ENCODE measurements at places on chromosomes 2 and 18. TPM values are rescaled to one million over a fixed set of nuclear protein-coding genes. Genes with fewer than 3 reads are reported as not detected.

- no peaks in the 10 kb centered on the region for H3K36me3 ChIP-seq
- no peak for DNase-seq
- H3K27me3 ChIP-seq = no peaks in the 10 kb centered on the region
- peaks cover 12% of the 10 kb centered on the region for H3K4me1 ChIP-seq
These were observed 181.5 kb upstream of the ZFP36L2 start for GRCh38 chr2:43407935-43408334.

GRCh38 chr2:15869871-15870270 is 70.5 kb upstream of the MYCN start:
- H3K4me3 ChIP-seq = no peak overlapping the region
- no peaks in the 10 kb centered on the region for H3K4me1 ChIP-seq
- no peak for DNase-seq
- no peak overlapping the region for H3K27ac ChIP-seq
- peaks cover 13% of the 10 kb centered on the region for H3K27me3 ChIP-seq

GRCh38 chr2:24021122-24021998 is 11.5 kb downstream of the MFSD2B start:
- H3K27me3 ChIP-seq = no peaks in the 10 kb centered on the region
- no peaks in the 10 kb centered on the region for H3K36me3 ChIP-seq
- no peak overlapping the region for H3K27ac ChIP-seq
- no peak overlapping the region for H3K4me3 ChIP-seq

DNA sequence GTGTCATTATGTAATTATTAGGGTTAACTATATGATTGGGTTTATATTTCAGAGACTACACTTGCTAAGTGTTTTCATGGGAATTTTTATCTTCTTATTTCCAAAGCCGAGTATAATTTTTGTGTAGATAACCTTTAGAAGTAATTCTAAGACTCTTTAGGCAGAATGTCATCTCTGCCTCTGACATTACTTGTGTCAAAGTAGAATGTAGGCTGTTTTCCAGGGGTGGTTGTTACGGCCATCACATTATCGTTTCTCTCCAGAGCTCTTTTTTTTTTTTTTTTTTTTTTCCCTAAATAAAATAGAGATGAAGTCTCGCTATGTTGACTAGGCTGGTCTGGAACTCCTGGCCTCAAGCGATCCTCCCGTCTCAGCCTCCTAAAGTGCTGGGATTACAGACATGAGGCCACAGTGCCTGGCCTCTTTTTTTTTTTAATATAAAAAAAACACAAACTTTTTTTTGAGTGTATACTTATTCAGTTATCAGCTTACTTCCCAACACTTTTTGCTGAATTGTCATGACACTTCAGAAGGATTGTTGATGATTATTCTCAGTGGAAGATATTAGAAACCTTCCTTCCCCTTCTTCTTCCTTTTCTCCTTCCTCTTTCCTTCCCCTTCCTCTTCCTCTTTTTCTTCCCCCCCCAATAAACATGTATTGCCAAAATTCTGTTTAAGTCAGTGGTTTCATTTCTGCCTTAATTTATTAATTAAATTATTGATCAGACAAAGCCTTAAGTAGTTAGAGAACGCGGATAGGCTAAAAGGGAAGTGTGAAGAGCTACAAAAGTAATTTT is 2.3 kb downstream of the PIKFYVE start:
- peak overlapping the region; percentile 94 for H3K4me3 ChIP-seq
- no peak overlapping the region for H3K27ac ChIP-seq
- H3K36me3 ChIP-seq = peaks cover 7% of the 10 kb centered on the region
- H3K27me3 ChIP-seq = no peaks in the 10 kb centered on the region

DNA sequence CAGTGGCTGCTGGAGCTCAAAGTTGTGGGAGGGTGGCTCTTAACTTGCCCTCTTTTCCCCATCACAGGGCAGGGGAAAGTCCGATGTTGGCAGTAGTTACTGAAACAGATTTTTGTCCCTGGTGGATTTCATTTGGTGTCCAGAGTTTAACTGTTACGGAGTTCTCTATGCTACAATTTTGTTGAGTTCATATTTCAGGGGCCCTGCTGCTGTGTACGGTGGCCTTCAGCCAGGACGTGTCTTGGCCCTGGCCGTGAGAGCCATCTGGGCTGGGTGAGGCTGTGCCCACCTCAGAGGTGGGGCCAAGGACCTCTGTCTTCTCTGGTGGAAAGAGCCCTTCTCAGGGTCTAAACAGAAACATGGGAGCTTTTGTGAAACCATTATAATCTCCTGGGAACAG is 67.4 kb downstream of the SH3YL1 start:
- H3K27me3 ChIP-seq = no peaks in the 10 kb centered on the region
- DNase-seq = no peak
- H3K36me3 ChIP-seq = no peaks in the 10 kb centered on the region
- no peak overlapping the region for H3K27ac ChIP-seq

DNA sequence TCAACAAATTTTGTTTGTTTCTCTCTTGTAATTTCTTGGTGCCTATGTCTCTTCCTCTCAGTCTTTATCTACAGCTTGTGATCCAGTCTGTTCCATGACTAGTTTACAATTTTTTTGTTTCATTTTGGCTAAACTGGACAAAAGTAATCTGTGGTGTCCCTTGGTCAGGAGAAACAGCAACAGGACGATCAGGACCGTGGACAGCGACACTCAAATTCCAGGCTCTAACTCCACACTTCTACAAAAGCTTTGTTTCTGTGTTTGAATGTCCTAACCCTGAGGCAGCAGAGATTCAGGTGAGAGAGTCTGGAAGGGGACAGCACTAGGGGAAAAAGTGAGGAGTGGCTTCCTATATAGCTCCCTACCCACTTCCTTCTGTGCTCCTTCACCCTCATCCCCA is 593.3 kb upstream of the FANCL start:
- H3K36me3 ChIP-seq = peaks cover 7% of the 10 kb centered on the region
- no peak for DNase-seq
- H3K4me3 ChIP-seq = no peak overlapping the region
- no peaks in the 10 kb centered on the region for H3K4me1 ChIP-seq
- H3K27ac ChIP-seq = no peak overlapping the region
- H3K27me3 ChIP-seq = no peaks in the 10 kb centered on the region

- DNase-seq = no peak
- H3K27ac ChIP-seq = no peak overlapping the region
- H3K4me3 ChIP-seq = no peak overlapping the region
These were observed 152.6 kb downstream of the COPS8 start for GRCh38 chr2:237238249-237238648.

GRCh38 chr2:24920809-24921441 is 888 bp upstream of the ADCY3 start:
- no peaks in the 10 kb centered on the region for H3K27me3 ChIP-seq
- peaks cover 27% of the 10 kb centered on the region for H3K4me1 ChIP-seq
- H3K27ac ChIP-seq = peak overlapping the region; percentile 7
- H3K4me3 ChIP-seq = peak overlapping the region; percentile 66
- DNase-seq = no peak

GRCh38 chr2:8627692-8628085 is 54.2 kb upstream of the ID2 start:
- no peaks in the 10 kb centered on the region for H3K36me3 ChIP-seq
- DNase-seq = no peak
- no peak overlapping the region for H3K27ac ChIP-seq
- peaks cover 7% of the 10 kb centered on the region for H3K4me1 ChIP-seq
- H3K4me3 ChIP-seq = no peak overlapping the region
- H3K27me3 ChIP-seq = no peaks in the 10 kb centered on the region

DNA sequence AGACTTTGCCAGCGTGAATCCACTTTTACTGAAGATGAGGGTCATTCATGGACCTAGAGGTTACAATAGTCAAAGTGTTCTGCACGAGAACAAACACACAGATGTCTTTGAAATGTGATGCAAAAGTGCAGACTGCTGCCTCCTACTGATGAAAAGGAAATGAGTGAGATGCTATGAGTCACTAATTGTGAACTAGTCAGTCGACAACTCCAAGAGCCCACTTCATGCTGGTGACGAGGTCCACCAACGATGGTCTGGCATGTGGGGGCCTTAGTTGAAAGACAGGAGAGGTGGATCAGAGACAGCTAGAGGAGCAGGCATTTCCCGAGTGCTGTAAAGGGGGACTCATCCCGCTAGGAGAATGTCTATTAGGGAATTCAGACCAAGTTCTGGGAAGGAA is 17.1 kb upstream of the ZNF236 start:
- no peak for DNase-seq
- H3K27me3 ChIP-seq = peaks cover 4% of the 10 kb centered on the region
- peaks cover 13% of the 10 kb centered on the region for H3K4me1 ChIP-seq
- no peak overlapping the region for H3K27ac ChIP-seq

DNA sequence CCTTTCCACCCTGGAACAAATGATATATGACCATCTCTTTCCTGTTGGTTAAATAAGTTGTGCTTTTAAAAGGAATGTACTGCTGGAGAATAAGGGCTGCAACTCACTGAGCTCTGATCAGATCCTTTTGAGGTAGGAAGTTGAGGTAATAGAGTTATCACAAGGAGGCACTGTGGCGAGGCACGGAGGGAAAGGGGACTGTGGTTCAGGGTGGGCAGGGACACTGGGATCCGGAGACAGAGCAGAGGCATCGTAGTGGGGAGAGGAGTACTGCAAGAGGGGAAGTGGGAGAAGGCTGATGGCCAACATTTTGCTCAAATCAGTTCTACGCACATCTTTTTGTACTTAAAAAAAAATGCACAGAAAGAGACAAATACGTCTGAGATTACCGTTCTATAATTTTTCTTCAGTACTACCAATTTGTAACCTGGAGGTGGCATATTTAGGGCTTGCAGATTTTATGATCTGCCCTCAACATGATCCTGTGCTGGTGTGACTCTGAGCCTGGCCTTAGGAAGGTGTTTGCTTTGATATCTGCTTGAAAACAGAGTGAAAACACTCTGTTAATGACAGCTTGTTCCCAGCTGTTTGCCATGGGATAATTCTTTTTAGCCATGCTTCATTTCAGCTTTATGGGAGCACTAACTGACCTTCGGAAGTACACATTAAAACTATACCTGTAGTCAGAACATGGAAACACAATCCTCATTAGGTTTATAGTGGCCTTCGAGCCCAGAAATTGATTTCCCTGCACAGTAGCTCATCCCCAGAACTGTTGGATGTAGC is 168.1 kb downstream of the KCNE4 start:
- no peak overlapping the region for H3K27ac ChIP-seq
- H3K4me3 ChIP-seq = no peak overlapping the region
- H3K27me3 ChIP-seq = no peaks in the 10 kb centered on the region
- H3K4me1 ChIP-seq = no peaks in the 10 kb centered on the region

- H3K4me3 ChIP-seq = no peak overlapping the region
- H3K27ac ChIP-seq = no peak overlapping the region
- no peak for DNase-seq
- H3K4me1 ChIP-seq = no peaks in the 10 kb centered on the region
- peaks cover 19% of the 10 kb centered on the region for H3K27me3 ChIP-seq
These were observed 51.0 kb upstream of the ZNF532 start for GRCh38 chr18:58813561-58814225.

GRCh38 chr18:21449367-21450290 is 150.9 kb downstream of the ESCO1 start:
- no peaks in the 10 kb centered on the region for H3K36me3 ChIP-seq
- no peak for DNase-seq
- no peak overlapping the region for H3K27ac ChIP-seq
- H3K4me1 ChIP-seq = no peaks in the 10 kb centered on the region

DNA sequence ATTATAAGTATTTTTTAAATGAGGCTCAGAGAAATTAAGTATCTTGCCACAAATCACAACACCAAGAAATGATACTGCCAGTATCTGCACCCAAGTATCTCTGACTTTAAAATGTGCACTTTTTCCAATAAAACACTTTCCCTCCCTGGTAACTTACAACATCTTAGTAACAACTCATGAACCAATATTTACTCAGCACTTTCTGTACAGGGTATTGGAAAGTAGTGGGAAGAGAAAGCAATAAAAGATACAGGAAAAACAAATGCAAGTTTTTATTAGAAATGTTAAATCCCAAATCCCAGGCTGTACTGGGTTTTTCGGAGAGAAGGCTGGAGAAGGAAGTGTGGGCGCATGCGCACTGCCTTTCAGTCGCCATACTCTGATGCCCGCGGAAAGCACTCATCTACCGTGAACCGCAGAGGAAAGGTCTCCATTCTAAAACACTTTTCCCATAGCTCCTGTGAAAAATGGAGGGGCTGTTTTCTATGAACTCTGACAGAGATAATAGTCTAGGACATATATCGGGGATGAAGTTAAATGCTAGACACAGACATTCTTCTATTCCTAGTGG is 52.1 kb downstream of the L3MBTL4 start:
- no peaks in the 10 kb centered on the region for H3K36me3 ChIP-seq
- no peaks in the 10 kb centered on the region for H3K27me3 ChIP-seq
- no peak for DNase-seq

DNA sequence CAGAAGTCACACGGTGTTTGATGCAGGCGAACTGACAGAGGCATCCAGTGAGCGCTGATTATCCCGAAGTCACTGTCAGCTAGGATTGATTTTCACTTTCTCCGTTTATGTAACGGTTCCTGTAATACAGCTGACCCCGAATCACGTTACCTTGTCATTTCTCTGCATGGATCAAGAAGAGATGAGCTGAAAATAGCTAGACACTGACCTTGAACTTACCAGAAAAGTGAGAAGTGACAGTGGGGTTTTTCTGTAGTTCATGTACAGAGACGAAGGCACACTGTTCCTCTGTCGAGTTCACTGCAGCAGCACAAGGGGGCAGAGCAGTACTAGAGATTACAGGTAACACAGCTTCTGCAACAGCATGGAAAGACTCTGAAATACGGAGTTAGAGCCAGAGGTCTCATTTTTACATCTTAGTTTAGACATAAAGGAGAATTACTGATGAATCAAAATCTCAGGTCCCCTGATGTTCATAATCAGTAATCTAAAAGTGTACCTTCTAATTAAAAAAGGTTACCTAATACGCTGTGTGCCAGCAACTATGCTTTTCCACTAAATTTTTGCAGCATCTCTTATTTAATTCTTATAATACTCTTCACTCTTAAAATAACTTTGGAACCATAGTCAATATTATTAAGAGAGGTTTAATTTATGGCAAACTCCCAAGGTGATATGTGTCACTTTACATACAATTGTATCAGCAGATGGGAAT is 33.1 kb downstream of the ARHGAP15 start:
- no peak for DNase-seq
- peaks cover 57% of the 10 kb centered on the region for H3K4me1 ChIP-seq
- no peak overlapping the region for H3K4me3 ChIP-seq
- H3K27me3 ChIP-seq = no peaks in the 10 kb centered on the region

- peak; percentile 77 for DNase-seq
- no peaks in the 10 kb centered on the region for H3K27me3 ChIP-seq
- H3K27ac ChIP-seq = no peak overlapping the region
- no peaks in the 10 kb centered on the region for H3K4me1 ChIP-seq
- H3K36me3 ChIP-seq = no peaks in the 10 kb centered on the region
- no peak overlapping the region for H3K4me3 ChIP-seq
These were observed 13.4 kb upstream of the COPS8 start for GRCh38 chr2:237072067-237072931.

GRCh38 chr2:69570474-69570873 is 73.1 kb downstream of the AAK1 start:
- H3K27ac ChIP-seq = peak overlapping the region; percentile 58
- no peaks in the 10 kb centered on the region for H3K36me3 ChIP-seq
- no peak for DNase-seq
- no peaks in the 10 kb centered on the region for H3K27me3 ChIP-seq
- H3K4me3 ChIP-seq = no peak overlapping the region

GRCh38 chr2:55309446-55309845 is 40.4 kb upstream of the MTIF2 start:
- H3K27ac ChIP-seq = peak overlapping the region; percentile 62
- peaks cover 29% of the 10 kb centered on the region for H3K4me1 ChIP-seq
- H3K27me3 ChIP-seq = no peaks in the 10 kb centered on the region
- DNase-seq = no peak
- peak overlapping the region; percentile 27 for H3K4me3 ChIP-seq

Gene IL18RAP
- total RNA-seq = 355 TPM

Gene XIRP2
- not detected for total RNA-seq

Gene SPP2
- total RNA-seq = not detected

Gene CCDC178
- not detected for total RNA-seq

Gene TGFA
- 0.86 TPM for total RNA-seq

Gene TDRD15
- total RNA-seq = 0.07 TPM

Gene ZAP70
- total RNA-seq = 191 TPM

Gene GRP
- not detected for total RNA-seq

All from natural killer cell treated with Interleukin-12 subunit alpha and Interleukin-12 subunit beta and Interleukin-15 and Interleukin-18, amount 100 ng/mL, for 72 hours (primary cell).